ENCODE measurements at places on chromosomes 16 and 17. TPM values are rescaled to one million over a fixed set of nuclear protein-coding genes. Genes with fewer than 3 reads are reported as not detected.

Gene KRTAP2-1
- total RNA-seq, result not detected

Gene CFAP119
- total RNA-seq, result 4.0 TPM

Gene RSKR
- total RNA-seq, result 3.5 TPM

Gene CCL2
- total RNA-seq, result not detected

Gene NAGS
- 1.6 TPM for total RNA-seq
